ENCODE measurements at places on chromosomes 5 and 9.

GRCh38 chr5:177569894-177570293 is 15.5 kb upstream of the FAM193B start:
- no peak for DNase-seq

DNA sequence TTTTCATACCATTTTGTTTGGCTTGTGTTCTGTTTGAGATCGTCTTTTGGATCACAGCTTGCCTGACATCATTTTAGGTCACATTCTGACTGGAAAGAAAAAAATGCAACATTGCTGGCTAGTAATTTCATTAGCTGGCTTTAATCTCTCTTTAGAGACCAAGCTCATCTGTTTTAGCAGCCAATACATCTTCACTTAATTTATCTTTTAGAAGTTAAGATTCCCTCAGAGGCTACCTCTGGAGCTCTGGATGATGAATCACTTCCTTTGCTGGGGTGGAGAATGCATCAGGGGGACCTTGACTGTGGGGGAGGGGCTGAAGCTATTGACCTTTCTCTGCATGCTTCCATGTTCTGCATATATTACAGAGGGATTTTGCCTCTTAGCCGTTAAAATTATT is 181.5 kb upstream of the OTULINL start:
- no peak for DNase-seq

DNA sequence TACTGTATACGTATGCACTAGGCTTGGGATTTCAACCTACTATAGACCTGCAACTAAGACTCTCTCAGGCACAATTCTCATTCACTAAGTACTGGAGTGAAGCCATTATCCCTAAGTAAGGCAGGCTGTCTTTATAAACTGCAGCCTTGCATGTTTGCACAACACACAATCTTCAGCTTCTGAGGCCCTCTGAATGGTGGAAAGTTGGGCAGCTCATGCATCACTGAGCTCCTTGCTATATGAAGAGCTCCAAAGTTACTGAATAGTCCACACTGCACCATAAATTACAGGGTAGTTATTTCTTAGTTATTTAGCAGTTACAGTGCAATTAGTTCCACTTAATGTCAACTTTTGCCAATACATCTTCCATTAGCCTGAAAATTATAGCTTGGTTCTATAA is 384.6 kb downstream of the BRINP1 start:
- no peak for DNase-seq

DNA sequence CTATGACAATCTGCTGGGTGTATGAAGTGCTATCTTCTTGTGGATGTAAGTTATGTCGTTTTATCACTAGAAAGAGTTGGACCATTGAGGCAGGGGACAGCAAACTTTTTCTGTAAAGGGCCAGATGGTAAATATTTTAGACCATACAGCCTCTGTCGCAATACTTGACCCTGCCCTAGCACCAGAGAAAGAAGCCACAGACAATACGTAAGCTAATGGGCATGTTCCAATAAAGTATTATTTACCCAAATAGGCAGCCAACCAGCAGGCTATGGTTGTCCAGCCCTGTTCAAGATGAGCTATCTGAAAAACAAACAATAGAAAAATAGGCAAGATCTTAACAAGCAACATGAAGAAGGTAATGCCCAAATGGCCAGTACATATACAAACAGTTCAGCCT is 36.4 kb downstream of the MTX3 start:
- DNase-seq = no peak

- peak; percentile 37 for DNase-seq
These were observed 93.7 kb downstream of the PDE4D start for GRCh38 chr5:59799668-59800346.

- no peak for DNase-seq
These were observed 7.3 kb downstream of the PLAC8L1 start for GRCh38 chr5:146098047-146098446.

DNA sequence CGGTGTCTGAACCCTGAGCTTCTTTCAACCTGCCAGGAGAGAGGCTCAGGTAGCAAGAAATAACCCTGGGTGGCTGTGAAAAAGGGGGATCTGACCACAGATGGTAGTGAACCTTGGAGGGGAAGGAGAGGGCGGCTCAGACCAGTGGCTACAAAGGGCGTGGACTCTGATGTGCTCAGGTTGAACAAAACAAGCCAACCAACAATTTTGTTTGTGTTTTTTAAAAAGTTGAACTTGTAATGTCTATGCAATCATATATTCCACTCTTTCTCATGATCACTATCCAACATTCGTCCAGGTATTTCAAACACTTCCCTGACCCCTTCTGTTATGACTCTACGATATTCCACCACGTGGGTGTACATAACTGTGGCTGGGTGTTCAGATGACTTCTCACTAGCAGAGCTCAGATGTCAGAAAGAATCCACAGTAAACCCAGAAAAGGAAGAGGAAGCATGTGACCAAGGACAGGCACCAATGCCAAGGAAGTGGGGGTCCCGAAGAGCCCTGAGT is 20.0 kb downstream of the PTPN3 start:
- DNase-seq = no peak

DNA sequence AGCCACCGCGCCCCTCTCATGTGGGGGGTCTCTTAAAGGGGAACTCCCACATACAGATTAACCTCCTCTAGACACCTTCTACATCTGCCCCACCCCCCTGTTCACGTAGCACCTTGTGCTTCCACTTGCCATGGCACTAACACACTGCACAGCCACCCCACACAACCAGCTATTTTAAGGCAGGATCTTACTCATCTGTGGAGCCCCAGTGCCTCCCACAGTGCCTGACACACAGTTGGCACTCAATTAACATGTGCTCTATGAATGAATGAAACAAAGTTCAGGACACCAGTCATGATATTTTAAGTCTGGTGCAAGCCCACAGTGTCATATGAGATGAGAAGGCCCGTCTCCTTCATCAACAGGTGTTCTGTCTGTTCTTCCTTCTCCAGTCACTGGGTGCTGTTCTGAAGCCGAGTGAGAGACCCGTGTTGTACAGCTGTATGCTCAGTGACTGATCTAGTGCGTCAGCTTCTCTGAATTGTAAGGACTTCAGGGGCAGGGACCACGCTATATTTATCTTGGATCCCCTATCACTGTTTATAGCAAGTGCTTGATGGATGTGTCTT is 149.1 kb downstream of the TLE1 start:
- no peak for DNase-seq

DNA sequence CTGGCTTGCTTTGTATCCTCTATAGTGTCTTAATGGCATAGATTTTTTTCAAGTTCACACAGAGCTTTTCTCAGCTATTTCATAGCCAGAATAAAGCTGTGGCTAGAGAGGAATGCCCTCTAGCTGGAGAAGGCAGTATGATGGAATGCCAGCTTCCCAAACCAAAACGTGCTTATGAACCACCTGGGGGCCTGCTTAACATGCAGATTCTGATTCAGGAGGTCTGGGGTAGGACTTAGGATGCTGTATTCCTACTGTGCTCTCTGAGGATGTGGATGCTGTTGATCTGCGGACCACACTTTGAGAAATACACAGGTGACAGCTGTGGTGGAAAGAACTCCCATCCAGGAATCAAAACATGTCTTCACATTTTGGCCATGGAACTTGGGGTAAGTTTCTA is 49.9 kb upstream of the DPYSL3 start:
- no peak for DNase-seq

GRCh38 chr9:136725612-136726011 is 13.2 kb downstream of the DIPK1B start:
- no peak for DNase-seq

DNA sequence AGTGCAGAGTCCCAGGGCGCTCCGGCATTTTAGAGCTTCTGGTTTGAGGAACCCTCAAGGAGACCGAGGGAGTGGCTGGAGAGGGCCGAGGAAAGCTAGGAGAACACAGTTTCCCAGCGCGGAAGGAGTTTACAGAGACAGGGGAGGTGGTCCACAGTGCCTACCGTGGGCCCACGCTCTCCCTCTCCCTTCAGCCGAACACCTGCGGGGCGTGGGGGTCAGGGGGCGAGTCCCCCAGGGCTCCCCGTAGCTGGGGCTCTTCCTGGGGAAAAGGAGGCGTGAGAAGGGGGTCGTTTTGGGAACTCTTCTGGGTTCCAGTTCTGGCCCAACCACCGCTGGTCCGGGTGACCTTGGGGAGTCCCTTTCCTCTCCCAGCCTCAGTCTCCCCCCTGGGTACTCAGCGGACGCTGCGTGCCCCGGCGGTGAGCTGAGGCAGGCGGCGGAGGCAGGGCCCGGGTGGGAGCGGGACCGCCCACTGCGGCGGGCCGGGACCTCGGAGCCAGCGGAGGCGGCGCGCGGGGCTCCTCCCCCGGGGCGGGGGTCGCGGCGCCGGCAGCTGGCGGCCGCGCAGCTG is 368 bp upstream of the FRMPD1 start:
- DNase-seq = no peak

DNA sequence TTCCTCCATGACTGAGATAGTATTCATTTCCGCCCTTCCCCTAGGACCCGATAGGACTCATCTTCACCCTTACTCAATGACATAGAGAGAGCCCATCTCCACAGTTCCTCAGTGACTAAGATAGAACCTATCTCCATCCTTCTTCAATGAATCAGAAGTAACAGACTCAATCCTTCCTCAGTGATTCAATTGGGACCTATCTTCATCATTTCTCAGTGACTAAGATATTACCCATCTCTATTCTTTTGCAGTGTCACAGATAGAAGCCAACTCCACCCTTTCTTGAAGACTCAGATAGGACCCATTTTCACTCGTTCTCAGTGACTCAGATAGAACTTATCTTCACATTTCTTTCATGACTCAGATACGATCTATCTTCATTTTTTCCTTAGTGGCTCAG is 164.6 kb downstream of the FBXO4 start:
- DNase-seq = no peak

DNA sequence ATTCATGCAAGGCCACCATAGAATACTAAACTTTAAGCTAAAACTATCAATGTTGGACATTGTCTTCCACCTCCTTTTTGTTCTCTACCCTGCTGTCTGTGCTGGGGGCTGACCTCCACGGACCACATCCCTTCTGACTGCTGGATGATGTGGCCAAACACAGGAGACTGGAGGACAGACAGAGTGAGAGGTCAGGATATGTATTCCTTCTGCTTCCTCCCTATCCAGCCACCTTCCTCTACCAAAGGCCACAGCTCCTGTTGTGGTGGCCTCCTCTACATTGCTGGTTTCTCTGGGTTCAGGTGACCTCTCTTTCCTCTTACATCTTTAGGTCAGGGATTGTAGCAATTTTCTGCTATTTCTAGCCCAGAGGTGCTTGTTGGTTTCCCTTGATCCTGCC is 148.1 kb downstream of the ACTBL2 start:
- DNase-seq = no peak

- no peak for DNase-seq
These were observed 94.0 kb upstream of the SLC25A48 start for GRCh38 chr5:135740475-135740874.

DNA sequence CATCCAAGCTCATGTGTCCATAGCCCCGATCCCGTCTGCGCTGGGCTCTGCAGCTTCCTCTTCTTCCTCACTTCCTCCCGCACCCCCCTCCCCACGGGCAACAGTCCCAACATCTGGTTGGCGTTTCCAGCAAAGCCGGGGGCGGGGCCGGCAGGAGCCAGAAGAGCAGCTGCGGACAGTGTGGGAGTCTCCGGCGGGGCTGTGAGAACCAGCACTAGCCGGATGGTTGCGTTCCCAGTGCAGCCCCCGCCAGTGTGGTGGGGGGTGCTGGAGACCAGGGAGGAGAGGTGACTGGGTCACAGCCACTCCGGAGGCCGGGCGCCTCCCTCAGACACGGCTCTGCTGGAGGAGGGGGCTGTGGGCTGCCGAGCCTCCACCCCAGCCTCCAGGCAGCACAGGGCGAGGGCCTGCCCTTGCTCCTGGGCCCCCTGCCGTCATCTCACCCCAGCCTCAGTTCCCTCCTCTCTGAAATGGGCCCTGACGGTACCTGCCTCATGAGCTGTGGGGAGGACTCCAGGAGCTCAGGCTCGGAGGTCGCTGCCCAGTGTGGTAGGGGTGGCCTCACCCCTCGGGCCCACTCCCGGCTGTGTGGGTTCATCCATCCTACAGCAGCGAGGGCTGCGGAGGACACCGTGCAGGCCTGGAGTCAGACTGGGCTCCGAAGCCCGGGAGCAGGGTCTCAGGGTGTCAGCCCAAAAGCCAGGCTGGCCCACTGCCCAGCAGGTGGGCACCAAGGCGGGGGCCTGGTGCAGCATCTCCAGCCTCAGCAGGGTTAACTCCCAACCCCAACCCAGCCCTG is 41.5 kb upstream of the NOTCH1 start:
- no peak for DNase-seq

GRCh38 chr9:106980551-106981101 is 117.7 kb downstream of the ZNF462 start:
- DNase-seq = no peak

- DNase-seq = no peak
These were observed 104.8 kb upstream of the SIMC1 start for GRCh38 chr5:176133289-176133870.

GRCh38 chr9:72217306-72217842 is 68.1 kb downstream of the GDA start:
- DNase-seq = no peak

- DNase-seq = no peak
These were observed 76.8 kb downstream of the CAMSAP1 start for GRCh38 chr9:135830496-135830895.

- DNase-seq = no peak
These were observed 473.1 kb downstream of the DIRAS2 start for GRCh38 chr9:90169490-90169889.

GRCh38 chr9:616694-617093 is 224.8 kb upstream of the DMRT1 start:
- DNase-seq = no peak

GRCh38 chr9:35035851-35036701 is 36.3 kb downstream of the VCP start:
- peak; percentile 62 for DNase-seq

- DNase-seq = no peak
These were observed 342.4 kb upstream of the GRIA1 start for GRCh38 chr5:153147891-153148623.

- DNase-seq = no peak
These were observed 24.0 kb upstream of the NDUFB6 start for GRCh38 chr9:32596936-32597335.

DNA sequence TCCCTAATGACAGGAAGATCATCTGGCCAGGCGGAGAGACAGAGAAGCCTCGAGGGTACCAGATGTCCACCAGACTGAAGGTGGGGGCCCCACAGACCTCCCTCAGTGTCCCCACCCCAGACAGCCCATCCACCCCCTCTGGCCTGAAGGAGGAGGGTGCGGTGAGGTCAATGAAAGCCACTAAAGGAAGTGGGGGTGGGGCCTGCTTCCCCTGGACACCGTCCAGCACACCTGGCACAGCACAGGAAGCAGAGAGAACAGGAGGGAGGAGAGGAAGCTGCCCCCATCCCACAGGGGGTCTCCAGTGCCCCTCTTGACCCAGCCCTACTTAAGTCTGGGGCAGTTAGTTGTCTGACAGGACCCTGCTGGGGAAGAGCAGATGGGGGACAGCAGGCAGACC is 11.2 kb downstream of the LRRC26 start:
- no peak for DNase-seq

GRCh38 chr5:115551415-115551814 is 6.8 kb upstream of the FEM1C start:
- no peak for DNase-seq

- no peak for DNase-seq
These were observed 43.8 kb downstream of the TRIP13 start for GRCh38 chr5:936149-937144.

- no peak for DNase-seq
These were observed 159.7 kb downstream of the PBX3 start for GRCh38 chr9:125906893-125907292.

Data from activated naive CD4-positive, alpha-beta T cell treated with anti-CD3 and anti-CD28 coated beads, Interleukin-2, amount 50 U/mL, for 72 hours (primary cell).